ENCODE measurements at places on chromosomes 13 and 19.

- DNase-seq, result no peak
Measured at GRCh38 chr13:46402178-46402577, 15.1 kb upstream of the RUBCNL start.

- DNase-seq, result no peak
Measured at GRCh38 chr19:18932216-18932841, 8.7 kb downstream of the HOMER3 start.

DNA sequence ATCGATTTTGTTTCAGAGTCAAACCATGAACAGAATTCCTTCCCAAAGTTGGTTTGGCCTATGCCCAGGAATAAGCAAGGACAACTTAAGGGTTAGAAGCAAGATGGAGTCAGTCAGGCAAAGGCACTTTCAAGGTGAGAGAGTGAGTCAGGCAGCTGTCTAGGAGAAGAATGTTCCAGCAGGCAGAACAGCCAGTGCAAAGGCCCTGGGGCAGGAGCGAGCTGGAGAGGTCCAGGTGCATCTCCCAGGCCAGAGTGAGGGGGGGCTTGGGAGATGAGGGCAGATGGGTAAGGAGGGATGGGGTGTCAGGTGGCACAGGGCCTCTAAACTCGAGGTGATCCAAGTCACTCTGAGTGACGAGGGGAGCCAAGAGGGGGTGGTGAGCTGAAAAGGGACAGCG is 9.2 kb upstream of the GRWD1 start:
- DNase-seq, result no peak

DNA sequence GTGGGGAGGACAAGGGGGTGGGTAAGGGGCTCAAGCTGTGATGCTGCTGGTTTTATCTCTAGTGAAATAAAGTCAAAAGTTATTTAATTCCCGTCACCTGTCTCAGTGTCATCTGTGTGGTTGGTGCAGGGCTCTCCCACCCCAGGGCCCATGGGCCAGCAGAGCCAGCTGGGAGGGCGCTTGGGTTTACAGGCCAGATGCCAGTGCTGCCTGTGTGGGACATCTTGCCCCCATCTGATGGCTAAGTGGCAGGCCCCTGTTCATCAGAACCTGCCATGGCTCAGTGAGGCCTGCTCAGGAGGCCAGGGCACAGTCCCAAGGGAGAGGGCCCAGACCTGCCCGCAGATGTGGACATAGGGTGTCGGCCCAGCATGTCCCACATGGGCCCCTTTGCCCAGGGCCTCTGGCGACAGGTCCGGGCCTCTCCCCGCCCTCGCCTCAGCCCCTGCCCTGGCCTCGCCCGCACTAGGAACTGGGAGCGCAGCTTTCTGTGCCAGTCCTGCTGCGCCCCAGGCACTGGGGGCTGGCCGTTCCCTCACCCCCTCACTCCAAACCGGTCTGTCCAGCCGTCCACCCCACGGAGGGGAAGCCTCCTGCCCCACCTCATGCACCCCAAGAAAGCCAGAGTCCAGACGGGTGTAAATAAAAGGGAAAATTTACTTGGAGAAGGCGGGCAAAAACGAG is 5.3 kb downstream of the ZNF296 start:
- no peak for DNase-seq

DNA sequence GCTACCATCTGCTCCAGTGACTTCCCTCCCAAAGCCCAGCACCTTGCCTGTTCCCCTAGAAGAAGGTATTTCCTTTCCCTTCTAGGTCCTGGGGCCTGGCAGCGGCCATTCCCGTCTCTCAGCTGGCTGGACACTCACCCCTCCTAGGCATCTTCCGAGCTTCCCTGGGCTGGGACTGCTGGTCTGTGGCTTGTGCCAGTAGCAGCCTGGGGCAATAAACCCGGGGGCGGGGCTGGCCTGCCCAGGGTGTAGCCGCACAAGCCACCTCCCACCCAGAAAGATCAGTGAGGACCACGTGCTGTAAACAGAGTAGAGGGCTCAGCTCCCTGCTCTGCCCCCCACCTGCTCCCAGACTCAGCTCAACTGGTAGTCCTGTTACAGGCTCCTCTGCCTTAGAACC is 15.0 kb downstream of the LIPE start:
- DNase-seq, result no peak

DNA sequence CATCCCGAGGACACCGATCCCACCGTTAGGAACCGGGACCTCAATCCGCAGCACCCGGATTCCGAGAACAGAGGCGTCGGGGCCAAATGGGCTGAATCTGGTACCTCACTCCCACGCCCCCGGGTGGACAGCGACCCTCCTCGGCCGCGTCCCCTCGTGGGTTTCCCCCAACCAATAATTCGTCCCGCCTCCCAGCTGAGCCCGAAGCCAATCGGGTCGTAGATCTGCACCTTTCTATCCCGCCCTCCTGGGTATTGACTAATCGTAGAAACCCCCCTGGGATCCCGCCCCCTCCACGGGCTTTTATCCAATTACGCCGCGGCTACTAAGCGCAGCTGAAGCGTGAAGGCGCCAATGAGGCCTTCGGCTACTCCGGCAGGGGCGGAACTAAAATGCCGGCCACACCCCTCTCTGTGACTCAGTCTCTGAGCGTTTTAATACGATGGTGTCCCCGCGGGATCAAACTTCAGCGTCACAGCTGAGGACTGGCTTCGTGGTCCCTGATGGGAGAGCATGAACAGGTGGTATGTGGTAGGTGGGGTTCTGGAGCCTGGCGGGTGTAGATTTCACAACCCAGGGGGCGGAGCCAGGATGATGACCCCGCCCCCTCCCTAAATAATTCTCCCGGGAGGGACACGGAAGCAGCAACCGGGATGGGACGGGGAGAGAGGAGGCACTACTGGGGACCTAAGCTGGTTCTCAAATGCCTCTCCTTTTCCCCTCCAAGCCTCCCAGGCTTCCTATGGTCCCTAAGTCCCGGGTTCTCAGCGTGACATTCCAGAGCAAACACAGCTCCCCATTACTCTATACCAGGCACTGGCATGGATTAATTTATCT is at the start of the genes CCDC159 and TMEM205:
CCDC159 (plus strand) TSS at position 416 of the 837 bp plus-strand sequence; CDS start at position 504, 88 bp downstream.
TMEM205 (minus strand) TSS at position 165 of the 837 bp plus-strand sequence. CDS start 649 bp downstream, outside the sequence.
- DNase-seq, result peak; percentile 99

GRCh38 chr19:677201-677600 is 1.0 kb downstream of the FSTL3 start:
- no peak for DNase-seq

Data from NCI-H2171 (cell line).